ENCODE measurements at places on chromosomes 2 and 18.

DNA sequence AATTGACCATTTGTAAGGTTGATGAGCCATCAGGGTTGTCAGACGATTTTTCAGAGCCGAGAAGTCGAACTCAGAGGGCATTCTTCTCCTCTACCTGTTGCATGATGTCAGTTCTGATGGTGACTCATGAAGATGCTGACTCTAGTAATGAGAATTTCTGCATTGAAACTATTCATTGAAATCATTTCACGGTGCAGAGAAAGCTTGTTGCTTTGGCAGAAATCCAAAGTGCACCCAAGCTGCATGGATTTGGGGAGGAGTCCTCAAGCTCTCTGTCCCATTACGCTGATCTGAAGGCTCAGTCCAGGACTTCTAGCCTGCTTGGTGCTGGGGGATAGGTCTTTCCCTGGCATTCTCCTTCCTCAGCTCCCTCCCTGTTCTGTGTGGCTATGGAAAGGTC is 125.7 kb upstream of the PXDN start:
- DNase-seq, result no peak

DNA sequence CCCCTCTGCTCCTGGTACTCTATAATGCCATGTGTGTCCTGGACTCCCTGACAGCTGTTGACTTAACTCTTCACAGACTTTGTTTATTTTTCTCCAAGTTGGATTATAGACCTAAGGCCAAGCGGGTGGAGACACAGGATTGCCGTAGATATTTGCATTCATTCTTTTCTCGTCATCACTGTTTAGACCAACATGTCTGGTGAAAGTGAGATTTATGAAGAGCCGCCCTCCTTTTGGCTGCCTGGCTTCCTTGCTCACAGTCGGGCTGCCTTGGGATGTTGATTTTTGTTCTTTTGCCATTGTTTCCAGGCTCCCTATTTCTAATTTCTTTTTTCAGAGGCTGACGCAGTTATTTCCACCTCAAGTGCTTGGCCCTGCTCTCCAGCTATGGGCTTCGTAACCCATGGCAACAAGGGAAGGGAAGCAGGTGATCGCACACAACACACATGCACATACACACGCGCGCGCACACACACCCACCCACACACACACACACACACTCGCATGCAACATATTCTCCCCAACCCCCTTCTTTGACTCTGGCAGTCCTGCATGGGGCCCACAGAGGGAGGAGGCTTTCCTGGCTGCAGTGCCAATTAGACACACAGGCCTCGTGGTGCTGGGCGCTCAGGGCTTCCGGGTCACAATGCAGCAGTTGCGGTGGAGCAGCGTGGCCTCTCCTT is 296.5 kb downstream of the MTX2 start:
- DNase-seq, result no peak

GRCh38 chr18:33924576-33924975 is 300.1 kb downstream of the NOL4 start:
- no peak for DNase-seq

DNA sequence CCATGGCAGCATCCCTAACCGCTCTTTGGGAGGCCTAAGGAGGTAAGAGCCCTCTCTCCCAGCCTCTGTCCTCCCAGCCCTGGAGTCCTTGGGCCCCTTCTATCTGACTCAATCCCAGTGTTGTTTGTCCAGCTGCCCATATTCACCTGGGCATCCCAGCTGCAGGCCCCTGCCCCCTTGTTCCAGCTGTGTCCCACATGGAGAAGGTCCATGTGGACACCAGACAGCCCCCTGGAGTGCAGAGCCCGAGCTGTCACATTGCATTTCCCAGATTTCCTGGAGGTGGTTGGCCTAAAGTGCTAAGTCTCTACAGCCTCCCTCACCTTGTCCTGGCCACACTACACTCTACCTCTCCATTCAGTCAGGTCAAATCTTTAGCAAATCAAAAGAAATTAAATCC is 42.5 kb downstream of the PSD4 start:
- no peak for DNase-seq

DNA sequence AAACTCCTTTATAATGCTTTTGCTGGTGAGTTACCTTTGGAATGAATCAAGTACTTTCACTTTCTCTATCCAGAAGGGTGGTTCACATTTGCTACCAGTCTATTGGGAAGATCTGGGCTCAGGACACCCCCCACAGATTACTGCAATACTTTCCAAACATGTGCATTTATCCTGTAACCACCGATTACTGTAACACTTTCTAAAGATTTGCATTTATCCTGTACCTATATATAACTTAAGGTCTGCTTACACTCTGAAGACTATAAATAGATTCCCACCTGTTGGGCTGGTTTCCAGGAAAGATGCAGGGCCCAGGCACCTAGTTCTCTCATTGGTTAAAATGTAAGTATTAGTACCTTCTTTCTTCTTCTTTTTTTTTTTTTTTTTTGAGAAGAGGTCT is 113.0 kb upstream of the NEDD4L start:
- DNase-seq, result no peak

- no peak for DNase-seq
Observed at GRCh38 chr2:208490492-208490891, 83.9 kb downstream of the PTH2R start.

DNA sequence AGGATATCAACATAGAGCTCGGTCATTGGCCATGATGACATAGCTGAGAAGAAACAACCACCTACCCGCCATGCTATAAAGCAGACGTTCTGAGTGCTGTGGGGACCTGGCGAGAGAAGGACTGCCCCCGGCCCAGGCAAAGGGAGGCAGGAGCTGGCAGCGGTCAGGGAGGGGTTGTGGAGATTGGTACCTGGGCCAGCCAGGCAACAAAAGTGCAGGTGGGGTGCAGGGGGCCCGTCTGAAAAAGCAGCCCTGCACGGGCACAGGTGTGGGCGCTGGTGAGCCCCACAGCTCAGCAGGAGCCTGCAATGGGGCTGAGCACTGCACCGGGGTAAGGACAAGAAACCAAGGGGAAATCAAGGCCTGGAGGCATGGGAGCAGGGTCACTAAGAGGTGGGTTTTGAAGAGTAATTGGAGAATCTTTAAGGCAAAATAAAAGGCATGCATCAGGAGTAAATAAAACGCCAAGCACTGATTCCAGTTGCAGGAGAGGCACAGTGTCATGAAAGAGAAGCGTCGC is 464.0 kb downstream of the EIPR1 start:
- no peak for DNase-seq

Measured in iPS-NIHi11 (cell line).